ENCODE measurements at places on chromosomes 2 and 18.

DNA sequence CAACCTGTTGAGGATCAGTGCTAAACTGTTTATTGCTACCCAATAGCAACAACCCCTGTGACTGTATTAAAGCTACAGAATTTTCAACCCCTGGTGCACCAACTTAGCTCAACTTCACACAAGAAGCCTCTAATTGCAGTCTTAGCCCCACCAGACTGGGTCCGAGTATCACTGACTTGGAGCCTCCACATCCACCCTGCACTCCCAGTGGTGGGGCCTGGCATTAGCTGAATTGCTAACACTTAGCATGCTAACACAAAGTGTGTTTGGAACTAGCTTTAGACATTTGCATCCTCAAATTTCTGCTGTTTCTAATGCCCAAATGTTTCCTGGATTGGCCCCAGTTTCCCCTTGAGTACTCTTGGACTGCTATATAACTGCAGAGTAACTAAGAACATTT is 298.6 kb downstream of the AGPS start:
- no peak for ATAC-seq

- ATAC-seq: no peak
Measured at GRCh38 chr18:36769611-36770314, 59.0 kb downstream of the TPGS2 start.

- ATAC-seq: no peak
Measured at GRCh38 chr2:18527326-18527725, 33.1 kb downstream of the RDH14 start.

GRCh38 chr2:99977966-99978365 is 164.4 kb downstream of the AFF3 start:
- ATAC-seq: no peak

DNA sequence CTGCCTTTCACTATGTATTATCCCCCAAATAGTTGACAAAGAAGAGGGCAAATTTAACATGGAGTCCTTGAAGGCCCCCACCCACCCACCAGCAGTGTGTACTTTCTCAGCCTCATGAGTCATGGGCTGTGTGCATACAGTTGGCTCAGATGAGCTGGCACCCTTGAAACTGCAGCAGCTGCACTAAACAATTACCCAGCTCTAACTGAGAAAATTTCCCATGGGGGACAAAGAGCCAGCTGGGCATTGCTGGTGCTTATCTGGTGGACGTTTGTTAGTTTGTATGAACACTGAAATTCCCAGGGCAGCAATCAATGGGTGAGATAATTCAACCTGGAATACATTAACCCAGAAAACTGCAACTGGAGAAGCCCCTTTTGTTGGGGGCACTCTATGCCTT is 131.7 kb downstream of the GCA start:
- ATAC-seq: no peak

- no peak for ATAC-seq
Measured at GRCh38 chr2:156765450-156765849, 329.3 kb downstream of the GPD2 start.

- ATAC-seq: no peak
Measured at GRCh38 chr2:159326569-159327255, 40.2 kb upstream of the WDSUB1 start.

- peak; percentile 64 for ATAC-seq
Measured at GRCh38 chr2:88874063-88874657, 182.7 kb downstream of the RPIA start.

DNA sequence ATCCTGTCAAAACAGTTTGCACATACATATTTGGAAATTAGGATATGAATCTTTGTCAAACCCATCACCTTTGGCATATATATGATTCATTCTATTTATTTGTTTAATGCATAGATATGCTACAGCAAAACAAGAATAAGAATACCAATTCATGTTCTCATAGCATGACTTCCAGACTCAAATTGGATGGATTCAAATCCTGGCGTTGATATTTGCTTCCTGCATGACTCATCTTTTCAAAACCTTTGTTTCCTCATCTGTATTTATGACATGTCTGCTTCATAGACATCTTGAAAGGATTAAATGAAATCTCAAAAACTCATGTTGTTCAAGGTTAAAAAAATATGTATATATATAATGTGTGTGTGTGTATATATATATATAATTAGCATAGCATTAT is 261.3 kb downstream of the MBD5 start:
- no peak for ATAC-seq

DNA sequence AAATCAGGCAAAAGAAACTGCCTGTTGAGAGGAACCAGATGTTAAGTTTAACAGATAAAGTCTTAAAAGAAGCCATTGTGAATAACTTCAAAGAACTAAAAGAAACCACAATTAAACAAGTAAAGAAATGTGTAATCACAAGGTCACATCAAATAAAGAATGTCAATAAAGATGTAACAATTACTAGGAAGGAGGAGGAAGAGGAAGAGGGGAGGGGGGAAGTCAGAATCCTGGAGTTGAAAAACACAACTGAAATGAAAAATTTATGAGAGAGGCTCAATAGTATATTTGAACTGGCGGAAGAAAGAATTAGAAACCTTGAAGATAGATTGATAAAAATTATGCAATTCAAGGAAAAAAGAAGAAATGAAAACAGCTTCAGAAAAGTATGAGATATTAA is 88.4 kb upstream of the CRIM1 start:
- ATAC-seq: no peak

GRCh38 chr18:48931680-48932461 is 18.9 kb downstream of the SMAD7 start:
- peak; percentile 49 for ATAC-seq

- ATAC-seq: no peak
Measured at GRCh38 chr2:130834091-130834930, 2.4 kb upstream of the ARHGEF4 start.

DNA sequence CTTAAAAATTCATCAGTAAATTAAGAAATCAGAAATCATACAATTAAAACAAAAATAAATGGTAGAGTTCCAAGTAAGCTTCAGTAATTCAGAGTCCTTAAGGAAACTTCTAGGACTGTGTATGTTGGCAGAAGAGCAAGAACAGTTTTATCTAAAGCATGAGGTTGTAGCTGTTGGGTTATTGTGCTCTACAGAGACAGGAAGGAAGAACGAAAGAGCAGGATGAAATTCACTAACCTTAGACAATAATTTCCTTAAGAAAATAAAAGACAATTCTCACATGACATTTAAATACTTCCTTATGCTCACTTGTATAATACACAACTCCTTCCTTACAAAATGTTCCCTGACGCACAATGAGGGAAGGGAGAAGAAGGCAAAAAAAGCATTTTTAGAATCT is 133.4 kb downstream of the STK39 start:
- no peak for ATAC-seq

DNA sequence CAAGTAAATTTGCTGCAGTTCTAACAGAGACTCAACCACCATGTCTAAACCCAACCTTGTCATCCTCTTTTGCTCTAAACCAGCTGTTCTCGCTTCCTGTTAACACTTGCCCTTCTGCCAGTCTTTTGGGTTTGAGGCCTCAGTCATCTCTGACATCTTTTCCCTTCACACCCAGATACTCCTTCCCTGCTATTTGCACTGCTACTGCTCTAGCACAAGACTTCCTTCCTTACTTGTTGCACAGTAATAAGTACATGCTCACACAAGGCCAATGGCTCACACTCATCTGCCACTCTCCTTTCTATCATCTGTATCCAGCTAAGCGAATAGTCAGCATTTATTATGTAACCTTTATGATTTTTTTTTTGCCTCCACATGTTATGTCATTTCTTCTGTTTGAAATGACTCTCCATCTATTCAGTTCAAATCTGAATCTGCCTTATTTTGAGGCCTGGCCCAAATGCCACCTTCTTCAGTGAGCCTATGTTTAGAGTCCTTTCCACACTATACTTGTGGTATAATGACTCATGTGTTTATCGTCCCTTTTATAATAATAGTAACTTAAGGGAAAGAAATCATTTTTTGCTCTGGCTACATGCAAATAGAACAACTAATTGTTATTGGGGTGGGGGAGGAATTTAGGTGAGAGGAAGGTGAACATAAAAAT is 22.5 kb upstream of the CDKL4 start:
- ATAC-seq: peak; percentile 90

GRCh38 chr2:240994171-240994896 is 4.1 kb upstream of the SNED1 start:
- ATAC-seq: no peak

- peak; percentile 34 for ATAC-seq
Measured at GRCh38 chr2:113105047-113105785, 22.2 kb upstream of the IL1RN start.

GRCh38 chr18:62327977-62328376 is 2.9 kb downstream of the TNFRSF11A start:
- ATAC-seq: no peak

GRCh38 chr18:58058720-58059119 is 14.7 kb downstream of the NEDD4L start:
- no peak for ATAC-seq

DNA sequence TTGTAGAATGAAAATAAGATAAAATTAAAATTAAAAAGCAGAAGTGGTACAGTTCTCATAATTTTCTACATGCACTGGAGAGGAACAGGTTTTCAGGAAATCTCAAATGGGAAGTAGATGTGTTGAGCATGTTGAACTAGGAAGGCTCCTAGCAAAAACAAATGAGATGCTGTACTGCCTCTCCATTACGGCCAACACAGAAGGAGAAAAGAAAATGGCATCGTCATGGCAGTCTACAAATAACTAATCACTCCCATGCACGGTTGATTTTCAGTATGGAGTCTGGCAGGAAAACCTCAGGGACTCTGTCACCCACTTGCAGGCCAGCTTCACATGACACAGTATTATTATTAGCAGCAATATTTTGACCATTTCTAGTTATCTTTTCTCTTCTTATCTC is 278.7 kb downstream of the NRXN1 start:
- ATAC-seq: no peak

GRCh38 chr18:36127836-36128529 is 1.2 kb downstream of the SLC39A6 start:
- ATAC-seq: no peak

- no peak for ATAC-seq
Measured at GRCh38 chr2:15173501-15173900, 387.6 kb downstream of the NBAS start.

GRCh38 chr2:136909777-136910176 is 144.4 kb downstream of the THSD7B start:
- no peak for ATAC-seq

GRCh38 chr2:114495046-114495445 is 52.6 kb downstream of the DPP10 start:
- no peak for ATAC-seq

GRCh38 chr2:48259811-48260210 is 270.1 kb upstream of the STON1 start:
- no peak for ATAC-seq

- ATAC-seq: no peak
Measured at GRCh38 chr2:96239091-96239490, 26.7 kb downstream of the TMEM127 start.

DNA sequence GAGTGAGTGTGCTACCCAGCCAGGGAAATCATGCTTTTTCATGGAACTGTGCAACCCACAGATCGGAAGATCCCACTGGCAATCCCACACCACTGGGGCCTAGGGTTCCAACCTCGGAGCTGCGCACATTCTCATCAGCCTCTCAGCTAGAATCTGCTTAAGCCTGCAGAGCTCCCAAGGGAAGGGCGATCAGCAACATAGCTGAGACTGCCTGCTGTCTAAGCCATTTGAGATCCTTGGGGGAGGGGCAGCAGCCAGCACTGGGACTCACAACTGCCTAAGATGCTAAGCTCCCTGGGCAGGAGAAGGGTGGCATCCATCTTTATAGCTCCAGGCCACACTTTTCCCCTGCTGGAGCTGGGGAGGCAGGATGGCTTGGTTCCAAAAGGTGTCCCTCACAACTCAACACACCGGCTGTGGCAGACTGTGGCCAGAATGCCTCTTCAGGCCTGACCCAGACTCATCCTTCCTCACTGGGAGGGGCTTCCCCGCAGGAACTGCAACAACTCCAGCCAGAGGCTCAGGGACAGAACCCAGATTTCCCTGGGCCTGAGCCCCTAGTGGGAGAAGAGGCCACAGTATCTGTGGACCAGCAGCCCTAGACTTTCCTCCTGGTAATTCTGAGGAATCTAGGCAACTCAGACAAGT is 1133.3 kb upstream of the PIK3C3 start:
- ATAC-seq: no peak

GRCh38 chr2:171516793-171517192 is 5.5 kb upstream of the CYBRD1 start:
- ATAC-seq: no peak

DNA sequence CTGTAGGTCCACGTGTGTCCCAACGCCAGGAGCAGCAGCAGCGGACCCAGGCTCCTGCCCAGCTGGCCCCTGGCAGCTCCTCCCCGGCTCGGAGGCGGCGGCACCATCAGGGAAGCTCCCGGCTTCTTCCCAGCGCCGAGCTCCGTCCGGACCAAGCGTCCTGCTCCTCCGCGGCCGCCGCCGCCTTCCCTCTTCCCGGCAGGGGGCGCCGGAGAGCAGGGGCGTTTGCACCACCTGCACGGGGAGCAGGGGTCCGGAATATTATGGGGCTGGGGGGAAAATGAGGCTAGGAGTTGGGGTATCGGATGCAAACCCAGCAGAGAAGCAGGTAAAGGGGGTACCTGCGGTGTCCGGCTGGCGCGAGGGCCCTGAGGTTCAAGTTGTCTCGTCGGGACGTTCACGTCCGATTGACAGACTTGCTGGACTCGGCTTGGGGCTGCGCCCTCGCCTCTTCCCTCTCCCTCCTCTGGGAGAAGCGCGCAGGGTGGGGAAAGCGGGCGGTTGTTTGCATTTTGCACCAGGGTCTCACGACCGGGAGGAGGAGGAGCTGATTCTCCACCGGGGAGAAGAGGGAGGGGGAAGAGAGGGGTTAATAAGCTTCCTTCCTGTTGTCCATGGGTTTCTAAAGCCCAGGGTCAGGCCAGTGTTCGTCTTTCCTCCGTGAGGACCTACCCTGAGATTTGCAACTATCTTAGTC is at the start of gene CCBE1:
TSS of gene CCBE1 (minus strand) at position 188 of the 697 bp plus-strand sequence.
- ATAC-seq: no peak

DNA sequence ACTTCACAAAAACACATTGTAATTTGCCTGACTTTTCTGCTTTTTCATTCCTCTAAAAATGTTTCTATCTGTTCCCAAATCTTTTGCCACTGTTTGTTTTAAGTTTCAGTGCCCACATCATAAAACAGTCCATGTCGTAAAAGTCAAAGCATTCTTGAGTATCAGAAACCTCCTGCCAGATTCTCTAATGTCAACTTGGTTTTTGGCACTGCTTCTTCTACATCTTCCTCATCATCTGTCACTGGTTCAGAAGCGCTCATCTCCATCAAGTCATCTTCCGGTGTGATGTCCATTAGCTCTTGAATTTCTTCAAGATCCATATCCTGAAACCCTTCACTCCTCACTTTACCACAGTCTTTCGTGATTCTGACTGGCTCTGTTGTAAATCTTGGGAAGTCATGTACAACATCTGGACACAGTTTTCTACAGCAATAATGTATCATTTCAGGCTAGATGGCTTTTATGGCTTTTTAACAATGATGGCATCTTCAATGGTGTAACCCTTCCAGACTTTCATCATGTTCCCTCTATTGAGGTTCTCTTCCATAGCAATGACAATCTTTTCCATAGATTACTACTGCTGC is 19.6 kb downstream of the CUL3 start:
- no peak for ATAC-seq

Data from stimulated activated memory B cell treated with anti-CD40 and anti-IgM and Interleukin-4, amounts not matched to agents 10 μg/mL and 1 μg/mL and 100 μg/mL, for 72 hours (primary cell).